Spinal cord (tissue), 10 donors: ENCODE measurements at places on chromosomes 1 and 21.

- no peaks in the 10 kb centered on the region for H3K27me3 ChIP-seq
- DNase-seq = no peak
- no peak overlapping the region for H3K27ac ChIP-seq
- peaks cover 41% of the 10 kb centered on the region for H3K36me3 ChIP-seq
- H3K4me1 ChIP-seq = peaks cover 6% of the 10 kb centered on the region
Measured at GRCh38 chr1:227781314-227781930, 34.1 kb upstream of the PRSS38 start.

- DNase-seq = no peak
- H3K4me3 ChIP-seq = no peak overlapping the region
- no peaks in the 10 kb centered on the region for H3K36me3 ChIP-seq
- H3K27me3 ChIP-seq = no peaks in the 10 kb centered on the region
- H3K4me1 ChIP-seq = no peaks in the 10 kb centered on the region
- no peak overlapping the region for H3K27ac ChIP-seq
Measured at GRCh38 chr1:175822580-175822979, 79.2 kb upstream of the TNR start.

DNA sequence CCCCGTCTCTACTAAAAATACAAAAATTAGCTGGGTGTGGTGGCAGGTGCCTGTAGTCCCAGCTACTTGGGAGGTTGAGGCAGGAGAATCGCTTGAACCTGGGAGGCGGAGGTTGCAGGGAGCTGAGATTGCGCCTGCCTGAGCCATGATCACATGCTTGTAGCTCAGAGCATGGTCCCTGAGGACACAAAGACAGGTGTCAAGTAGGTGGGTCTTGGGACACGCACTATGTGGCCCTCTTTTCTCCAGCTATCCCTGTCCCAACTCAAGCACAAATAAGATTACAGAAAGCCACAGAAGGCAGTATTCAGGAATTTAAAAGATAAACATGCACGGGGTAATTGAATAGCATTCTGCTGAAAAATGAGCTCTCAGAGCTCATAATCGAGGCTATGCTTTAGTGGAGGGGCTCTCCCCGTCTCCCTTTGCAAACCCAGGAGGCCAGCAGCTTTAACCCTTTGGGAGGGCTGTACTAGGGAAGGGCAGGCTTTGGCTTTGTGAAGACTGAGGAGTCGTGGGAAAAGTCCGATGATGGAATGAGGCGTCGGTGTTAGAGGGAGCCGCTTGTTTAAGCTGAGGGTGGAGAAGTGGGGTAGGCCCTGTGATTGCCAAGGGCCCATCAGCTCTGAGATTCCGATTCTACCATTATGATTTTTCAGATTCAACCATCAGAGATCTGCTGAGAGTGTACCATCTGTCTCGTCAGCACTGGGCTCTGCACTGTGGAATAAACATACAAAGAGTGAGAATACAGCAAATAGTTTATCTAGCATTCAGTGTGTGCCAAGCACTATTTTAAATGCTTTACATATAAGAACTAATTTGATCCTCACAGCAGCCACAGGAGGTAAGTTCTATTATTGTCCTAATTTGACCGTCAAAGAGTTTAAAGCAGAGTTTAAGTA, 59.7 kb upstream of the CD34 start:
- H3K36me3 ChIP-seq = no peaks in the 10 kb centered on the region
- H3K4me3 ChIP-seq = no peak overlapping the region
- no peak overlapping the region for H3K27ac ChIP-seq
- peak; percentile 62 for DNase-seq
- H3K4me1 ChIP-seq = no peaks in the 10 kb centered on the region

DNA sequence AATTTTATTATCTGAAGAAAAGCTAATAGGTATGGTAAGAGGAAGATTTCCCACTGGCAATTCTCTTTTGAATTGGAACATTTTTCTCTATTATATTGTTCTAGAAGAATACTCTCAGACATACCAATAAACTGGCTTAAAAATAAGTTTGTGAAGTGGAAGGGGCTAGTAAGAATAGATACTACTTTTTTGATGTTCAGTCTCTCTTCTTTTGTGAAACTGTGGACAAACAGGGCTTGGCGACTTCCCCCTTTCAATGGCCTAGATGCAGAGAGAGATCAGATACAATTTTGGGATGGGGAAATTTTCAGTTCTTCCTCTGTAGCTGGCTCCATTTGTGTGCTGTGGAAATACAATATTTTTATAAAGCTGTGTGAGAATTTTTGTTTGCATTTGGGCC, 2.5 kb downstream of the PBX1 start:
- no peaks in the 10 kb centered on the region for H3K36me3 ChIP-seq
- peak overlapping the region; percentile 94 for H3K27ac ChIP-seq
- no peaks in the 10 kb centered on the region for H3K4me1 ChIP-seq
- peak overlapping the region; percentile 66 for H3K4me3 ChIP-seq
- DNase-seq = no peak

DNA sequence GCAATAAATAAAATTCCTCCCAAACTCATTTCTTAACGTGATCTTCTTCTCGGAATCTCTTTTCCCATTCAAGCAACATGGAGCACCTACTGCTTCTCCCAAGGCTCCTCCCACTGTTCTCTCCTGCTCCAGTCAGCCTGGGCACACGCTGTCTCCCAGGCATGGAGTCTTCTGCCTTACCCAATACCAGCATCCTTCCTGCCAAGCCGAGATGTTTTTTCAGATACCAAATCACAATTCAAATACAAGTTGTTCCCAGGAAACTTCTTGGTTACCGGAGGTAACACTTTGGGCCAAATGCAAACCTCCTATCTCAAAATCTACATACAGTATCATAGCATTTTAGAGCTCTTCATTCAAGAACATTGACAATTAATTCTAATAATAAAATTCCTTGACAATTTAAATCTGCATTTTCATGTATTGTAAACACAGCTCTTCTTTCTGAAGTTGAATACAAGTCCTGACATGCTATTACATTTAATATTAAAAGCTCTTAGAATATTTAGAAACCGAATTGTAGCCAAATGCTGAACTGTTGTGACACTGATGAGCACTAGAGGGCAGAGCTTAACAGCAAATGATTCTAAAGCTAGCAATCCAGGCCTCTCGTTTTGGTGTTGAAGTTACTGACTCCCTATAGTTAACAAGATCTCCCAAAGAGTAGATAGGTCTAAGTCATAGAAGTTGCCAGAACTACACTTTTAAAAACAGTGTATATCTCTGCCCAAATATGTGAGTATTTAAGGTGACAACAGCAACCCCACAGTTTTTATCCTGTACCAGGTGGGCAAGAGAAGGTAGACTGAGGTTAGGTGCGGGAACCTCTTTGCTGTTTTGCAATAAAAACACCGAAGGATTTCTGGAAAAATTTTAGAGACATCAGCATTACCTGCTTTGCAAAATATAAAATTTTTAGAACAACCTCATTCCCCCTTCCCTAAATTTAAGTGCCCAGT, 52.3 kb downstream of the BCAR3 start:
- H3K4me1 ChIP-seq = peaks cover 9% of the 10 kb centered on the region
- H3K4me3 ChIP-seq = no peak overlapping the region
- DNase-seq = no peak
- no peak overlapping the region for H3K27ac ChIP-seq
